ENCODE measurements at places on chromosomes 6 and 20.

DNA sequence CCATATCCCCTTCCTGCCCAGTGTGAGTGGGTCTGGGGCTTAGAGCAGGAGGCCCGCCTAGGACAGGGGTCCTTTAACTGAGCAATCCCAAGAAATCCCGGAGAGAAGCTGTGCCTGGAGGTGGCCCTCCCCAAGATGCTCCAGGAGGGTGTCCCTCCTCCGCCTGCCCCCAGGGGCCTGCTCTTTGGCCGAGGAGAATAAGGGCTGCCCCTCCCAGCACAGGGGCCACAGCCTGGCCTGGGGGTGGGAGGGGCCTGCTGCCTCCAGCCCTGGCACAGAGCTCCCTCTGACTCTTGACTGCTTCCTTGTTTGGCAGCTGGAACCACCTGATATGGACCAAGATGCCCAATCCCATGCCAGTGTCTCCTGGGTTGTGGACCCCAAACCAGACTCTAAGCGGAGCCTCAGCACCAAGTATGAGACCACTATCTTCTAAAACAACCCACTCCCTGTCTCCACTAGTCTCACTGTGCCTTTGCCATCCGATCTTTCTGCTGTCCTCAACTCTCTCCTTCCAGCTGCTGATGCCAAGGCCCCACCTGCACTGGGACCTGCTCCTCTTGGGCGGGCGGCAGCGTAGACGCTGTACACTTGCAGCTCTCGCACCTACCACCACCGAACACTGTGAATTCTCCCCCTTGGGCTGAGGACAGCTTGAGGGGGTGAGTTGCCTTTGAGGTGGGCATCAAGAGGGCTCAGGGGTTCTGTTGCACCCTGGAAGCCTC, 54.3 kb downstream of the TCP11 start:
- no peak for DNase-seq

DNA sequence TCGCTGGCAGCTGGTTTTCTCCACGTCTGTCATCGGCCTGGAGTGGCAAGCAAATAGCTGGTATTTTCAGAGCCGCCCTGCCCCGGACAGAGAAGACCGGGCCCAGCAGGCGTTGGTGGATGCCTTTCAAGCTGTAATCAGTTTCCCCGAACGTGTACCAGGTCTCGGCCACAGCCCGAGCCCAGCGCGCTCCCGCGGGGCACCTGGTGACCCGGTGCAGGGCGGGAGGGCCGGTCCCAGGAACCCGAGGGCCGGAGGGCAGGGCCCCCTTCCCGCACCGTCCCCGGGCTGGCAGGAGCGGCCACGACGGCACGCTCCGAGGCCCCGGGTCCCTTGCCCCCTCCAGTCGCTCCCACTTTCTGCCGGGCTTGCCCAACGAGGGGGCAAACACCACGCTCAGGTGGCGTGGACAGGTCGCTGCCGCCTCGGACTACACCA, 348 bp upstream of the PYGB start:
- no peak for DNase-seq

GRCh38 chr6:20991910-20992309, 457.7 kb downstream of the CDKAL1 start:
- DNase-seq, result no peak

- no peak for DNase-seq
Observed at GRCh38 chr6:4377603-4378002, 242.2 kb upstream of the ECI2 start.

DNA sequence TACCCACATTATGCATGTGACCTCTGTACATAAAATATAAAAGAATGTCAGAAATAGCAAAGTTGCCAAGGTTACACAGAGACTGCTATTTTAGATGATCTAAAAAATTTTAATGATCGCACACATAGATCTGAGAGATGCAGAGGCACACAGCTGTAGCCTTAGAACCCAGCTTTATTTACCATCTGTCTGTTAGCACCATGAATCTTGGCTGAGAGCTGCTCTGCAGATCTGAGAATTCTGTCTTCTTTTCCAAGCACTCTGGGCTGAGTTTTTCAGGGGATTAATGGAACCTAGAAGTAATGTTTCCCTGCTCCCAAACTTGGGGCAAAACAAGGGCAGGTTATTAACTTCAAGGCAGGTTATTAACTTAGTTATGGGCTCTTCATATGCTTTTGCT, 248.7 kb upstream of the JAG1 start:
- no peak for DNase-seq

- DNase-seq, result no peak
Observed at GRCh38 chr6:91198588-91199255, 611.9 kb upstream of the MAP3K7 start.

DNA sequence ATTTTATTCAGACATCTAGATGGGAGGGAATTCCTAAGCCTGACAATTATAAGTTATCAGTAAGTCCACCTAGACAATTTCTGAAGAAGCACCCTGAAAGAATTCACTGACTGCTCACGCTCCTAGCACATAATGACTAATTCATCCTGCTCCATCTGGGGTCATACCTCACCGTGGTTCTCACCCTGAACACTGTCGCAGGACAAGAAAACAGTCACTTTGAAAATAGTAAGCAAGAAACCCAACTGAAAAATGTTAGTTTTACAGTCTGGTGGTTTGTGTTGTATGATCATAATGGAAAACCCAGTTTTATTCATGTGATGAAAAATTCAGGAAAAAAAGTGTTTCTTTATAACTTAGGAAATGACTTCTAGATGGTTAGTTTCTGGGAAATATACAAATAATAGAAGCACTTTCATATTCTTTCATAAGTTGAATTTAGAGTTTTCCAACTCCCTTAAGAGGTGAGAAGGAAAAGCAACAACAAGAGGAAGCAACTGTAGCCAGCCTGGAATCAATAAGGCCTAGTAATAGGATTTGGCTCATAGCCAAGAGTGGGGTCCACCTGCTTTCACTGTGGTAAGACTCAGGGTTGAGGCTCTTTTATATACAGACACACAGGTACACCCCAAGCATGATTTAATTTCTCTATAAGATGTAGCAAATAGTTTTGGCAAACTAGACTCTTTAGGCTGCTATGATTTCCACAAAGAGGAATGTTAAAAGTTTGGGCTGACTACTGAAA, 94.1 kb downstream of the HIVEP2 start:
- DNase-seq, result no peak

DNA sequence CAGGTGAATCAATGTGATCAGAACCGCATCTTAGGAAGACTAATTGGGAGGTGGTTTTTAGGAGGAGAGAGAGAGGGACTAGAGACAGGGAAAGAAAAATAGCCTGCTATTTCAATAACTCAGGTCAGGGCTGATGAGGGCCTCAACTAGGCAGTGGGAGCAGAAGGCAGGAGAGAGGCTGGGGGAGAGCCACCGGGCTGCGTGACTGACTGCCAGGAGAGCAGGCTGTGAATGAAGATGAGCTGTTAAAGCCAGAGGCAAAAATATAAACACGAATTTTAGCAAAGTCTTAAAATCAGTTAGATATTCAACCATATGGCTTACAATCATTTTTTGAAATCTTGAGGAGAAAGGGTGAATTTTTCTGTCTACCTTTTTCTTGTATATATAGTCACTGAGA, 149.6 kb downstream of the IPCEF1 start:
- no peak for DNase-seq

DNA sequence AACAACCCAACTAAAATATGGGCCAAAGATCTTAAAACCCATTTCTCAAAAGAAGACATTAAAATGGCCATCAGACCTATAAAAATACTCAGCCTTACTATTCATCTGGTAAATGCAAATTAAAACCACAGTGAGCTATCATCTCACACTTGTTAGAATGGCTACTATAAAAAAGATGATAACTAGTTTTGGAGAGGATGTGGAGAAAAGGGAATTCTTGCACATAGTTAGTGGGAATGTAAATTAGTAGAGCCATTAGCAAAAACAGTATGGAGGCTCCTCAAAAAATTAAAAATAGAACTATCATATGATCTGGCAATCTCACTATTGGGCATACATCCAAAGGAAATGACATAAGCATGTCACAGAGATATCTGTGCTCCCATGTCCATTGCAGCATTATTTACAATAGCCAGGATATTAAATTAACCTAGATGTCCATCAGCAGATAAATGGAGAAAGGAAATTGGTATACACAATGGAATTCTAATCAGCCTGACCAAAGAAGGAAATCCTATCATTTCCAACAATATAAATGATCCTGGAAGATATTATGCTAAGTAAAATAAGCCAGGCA, 2.9 kb downstream of the SIRPB1 start:
- DNase-seq, result no peak

- no peak for DNase-seq
Observed at GRCh38 chr20:62333820-62334595, 31.2 kb downstream of the ADRM1 start.

DNA sequence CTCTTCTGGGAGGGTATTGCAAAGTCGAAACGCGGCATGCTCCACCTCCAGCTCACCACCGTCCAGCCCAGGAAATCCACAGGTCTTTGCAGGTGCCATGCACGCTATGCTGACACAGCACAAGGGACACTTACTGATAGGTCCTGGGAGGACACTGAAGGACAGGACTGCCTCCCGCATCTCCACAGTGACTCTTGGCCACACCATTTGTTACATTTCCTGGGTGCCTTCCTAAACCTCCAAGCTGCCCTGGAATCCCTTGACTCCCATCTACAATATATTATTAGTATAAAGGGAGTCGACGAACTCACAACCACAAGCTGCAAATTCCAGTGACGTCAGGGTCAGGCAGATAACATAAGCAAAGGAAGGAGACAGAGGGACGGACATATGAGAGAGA, 106.9 kb downstream of the JPH2 start:
- no peak for DNase-seq

DNA sequence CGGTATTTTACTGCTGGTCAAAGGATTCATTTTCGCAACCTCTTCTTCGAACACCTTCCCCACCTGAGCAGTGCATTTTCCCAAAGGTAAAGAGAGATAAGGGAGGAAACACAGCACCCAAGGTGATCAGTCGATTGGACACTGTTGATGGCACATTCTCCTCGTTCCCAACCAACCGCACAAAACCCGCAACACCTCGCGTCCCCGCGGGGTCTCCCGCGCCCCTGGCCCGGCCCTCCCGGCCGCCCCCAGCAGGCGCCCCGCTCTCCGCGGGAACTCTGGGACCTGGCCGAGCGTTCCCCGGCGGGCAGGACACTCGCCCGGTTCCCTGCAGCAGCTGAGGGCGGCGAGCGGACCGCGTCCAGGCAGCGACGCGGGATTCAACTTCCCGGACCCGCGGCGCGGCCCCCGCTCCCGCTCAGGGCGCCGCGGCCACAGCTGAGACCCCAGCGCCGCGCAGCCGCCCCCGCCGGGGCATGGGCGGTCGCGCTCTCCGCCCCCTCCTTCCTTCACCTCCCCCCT, 506 bp downstream of the RGS17 start:
- no peak for DNase-seq

DNA sequence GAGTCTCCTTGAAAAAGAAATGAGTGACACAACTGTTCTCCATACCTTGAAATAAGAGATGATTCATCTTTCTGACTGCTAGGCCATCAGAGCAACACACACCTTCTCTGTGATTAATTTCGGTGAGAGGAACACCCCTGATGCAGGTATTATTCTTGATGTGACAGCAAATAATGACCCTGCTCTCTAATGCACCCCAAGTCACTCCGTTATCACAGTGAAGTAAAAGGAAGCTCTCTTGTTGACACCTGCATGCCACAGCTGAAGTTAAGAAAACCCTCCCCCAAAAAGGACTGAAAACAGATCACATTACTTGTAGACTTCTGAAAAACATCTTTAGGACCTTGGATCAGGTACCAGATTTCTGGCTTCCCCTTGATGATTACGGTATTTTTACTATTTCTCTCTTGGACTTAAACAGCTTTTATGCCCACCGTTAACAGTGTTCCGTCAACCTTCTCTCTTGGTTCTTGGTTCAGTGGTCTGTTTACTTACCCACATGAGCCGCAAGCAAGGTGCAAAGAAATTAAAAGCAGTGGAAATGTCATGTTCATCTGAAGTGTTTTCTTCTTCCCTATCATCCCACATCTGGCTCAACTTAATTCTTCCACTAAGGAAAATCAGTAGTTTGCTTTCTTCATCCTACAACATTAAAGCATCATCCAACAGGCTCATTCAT, 249.7 kb downstream of the GMPR start:
- DNase-seq, result no peak

- DNase-seq, result no peak
Observed at GRCh38 chr6:128657181-128657580, 136.8 kb upstream of the PTPRK start.

GRCh38 chr6:36633915-36634314, 39.8 kb downstream of the SRSF3 start:
- no peak for DNase-seq

DNA sequence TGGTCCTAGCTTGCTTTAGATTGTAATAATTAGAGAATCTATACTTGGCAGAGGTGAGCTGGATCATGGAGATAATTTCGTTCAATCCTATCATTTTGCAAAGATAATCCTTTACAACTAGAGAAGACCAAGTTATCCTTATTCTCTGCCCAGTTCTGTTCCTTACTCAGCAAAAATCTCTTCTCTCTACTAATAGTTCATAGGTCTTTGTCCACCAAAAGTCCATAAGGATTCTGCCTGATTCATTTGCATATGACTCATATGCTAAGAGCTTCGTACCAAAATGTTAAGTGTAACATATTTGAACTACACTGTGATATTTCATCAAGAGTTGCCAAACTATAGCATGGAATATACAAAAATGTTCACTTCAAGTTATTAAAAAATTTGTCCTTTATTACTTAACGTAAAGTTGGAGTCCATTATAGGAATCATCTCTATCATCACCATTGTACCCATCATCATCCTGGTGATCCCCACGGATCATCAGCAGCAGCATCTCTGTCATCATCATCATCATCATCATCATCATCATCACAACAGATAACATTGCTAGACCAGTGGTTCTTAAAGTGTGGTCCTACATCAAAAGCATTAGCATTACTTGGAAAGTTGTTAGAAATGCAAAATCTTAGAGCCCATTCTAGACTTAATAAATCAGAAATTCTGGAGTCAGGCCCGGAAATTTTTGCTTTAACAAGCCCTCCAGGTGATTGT, 463.0 kb downstream of the DHX35 start:
- DNase-seq, result no peak

GRCh38 chr6:11427723-11428245, 109.8 kb upstream of the TMEM170B start:
- no peak for DNase-seq

GRCh38 chr6:120938876-120939472, 395.3 kb downstream of the TBC1D32 start:
- no peak for DNase-seq

- DNase-seq, result no peak
Observed at GRCh38 chr6:145569140-145569539, 166.2 kb downstream of the EPM2A start.

- no peak for DNase-seq
Observed at GRCh38 chr6:74346936-74347535, 651.0 kb downstream of the CD109 start.

- DNase-seq, result no peak
Observed at GRCh38 chr20:46376196-46376785, 30.1 kb downstream of the ELMO2 start.

GRCh38 chr20:1618479-1618878, 1.3 kb downstream of the SIRPB1 start:
- no peak for DNase-seq

DNA sequence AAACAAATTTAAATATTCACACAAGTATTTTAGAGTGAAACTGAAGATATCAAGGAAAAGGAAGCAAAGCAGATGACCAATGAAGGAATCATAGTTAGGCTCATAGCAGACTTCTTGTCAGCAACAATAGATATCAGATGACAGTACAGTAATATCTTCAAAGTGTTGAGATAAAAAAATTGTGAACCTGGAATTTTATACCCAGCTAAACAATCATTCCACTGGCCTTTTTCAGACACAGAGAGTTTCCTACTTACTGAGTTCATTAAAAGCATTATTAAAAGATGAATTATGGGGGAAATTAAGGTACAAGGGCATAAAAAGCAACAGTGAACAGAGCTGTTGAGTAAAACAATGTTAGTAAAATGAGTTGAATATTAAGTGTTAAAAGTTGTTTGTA, 254.6 kb downstream of the UST start:
- DNase-seq, result no peak

GRCh38 chr20:34389206-34389953, 26.3 kb downstream of the ITCH start:
- DNase-seq, result no peak
